ENCODE measurements at places on chromosomes 1 and 21.

DNA sequence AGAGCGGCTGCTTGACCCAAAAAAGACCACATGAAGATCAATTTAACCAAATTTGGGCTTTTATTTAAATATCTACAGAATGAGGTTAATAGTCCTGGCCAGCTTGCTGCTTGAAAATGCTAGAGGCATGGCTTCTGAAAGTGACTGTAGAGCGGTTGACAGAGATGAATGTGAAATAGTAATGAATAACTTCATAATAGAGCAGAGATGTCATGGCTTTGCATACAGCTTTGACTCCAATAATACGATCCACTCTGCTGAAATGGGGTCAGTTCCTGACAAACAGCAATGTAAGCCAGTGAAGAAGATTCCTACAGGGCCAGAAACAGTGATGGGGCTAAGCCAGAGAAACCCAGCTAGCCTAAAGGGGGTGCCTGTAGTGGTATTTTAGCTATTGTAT is 183.8 kb downstream of the PBX1 start:
- DNase-seq: no peak
- no peaks in the 10 kb centered on the region for H3K27me3 ChIP-seq
- H3K27ac ChIP-seq: no peak overlapping the region
- no peak overlapping the region for H3K4me3 ChIP-seq

DNA sequence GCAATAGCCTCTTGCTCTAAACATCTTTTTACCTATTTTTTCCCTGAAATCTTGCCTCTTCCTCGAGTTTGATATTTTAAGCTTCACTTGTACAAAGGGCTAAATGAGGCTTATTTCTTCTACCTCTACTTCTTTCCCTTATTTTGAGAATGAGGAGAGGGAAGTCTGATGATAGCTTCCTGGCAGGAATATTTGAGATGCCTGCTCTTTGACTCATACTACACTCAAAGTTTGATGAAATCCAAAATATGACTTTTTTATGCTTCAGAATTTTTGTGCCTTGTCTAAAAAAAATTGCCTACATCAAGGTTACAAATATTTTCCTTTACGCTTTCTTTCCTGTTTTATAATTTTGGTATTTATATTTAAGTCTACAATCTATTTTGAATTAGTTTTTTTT is 624.4 kb upstream of the PLXNA2 start:
- DNase-seq: no peak
- no peak overlapping the region for H3K27ac ChIP-seq
- no peaks in the 10 kb centered on the region for H3K36me3 ChIP-seq
- H3K4me1 ChIP-seq: no peaks in the 10 kb centered on the region
- H3K4me3 ChIP-seq: no peak overlapping the region

- H3K27me3 ChIP-seq: peaks cover 52% of the 10 kb centered on the region
- H3K4me1 ChIP-seq: peaks cover 14% of the 10 kb centered on the region
- no peaks in the 10 kb centered on the region for H3K36me3 ChIP-seq
- H3K27ac ChIP-seq: no peak overlapping the region
- DNase-seq: no peak
Observed at GRCh38 chr1:12163210-12163609, 3.6 kb upstream of the TNFRSF1B start.

DNA sequence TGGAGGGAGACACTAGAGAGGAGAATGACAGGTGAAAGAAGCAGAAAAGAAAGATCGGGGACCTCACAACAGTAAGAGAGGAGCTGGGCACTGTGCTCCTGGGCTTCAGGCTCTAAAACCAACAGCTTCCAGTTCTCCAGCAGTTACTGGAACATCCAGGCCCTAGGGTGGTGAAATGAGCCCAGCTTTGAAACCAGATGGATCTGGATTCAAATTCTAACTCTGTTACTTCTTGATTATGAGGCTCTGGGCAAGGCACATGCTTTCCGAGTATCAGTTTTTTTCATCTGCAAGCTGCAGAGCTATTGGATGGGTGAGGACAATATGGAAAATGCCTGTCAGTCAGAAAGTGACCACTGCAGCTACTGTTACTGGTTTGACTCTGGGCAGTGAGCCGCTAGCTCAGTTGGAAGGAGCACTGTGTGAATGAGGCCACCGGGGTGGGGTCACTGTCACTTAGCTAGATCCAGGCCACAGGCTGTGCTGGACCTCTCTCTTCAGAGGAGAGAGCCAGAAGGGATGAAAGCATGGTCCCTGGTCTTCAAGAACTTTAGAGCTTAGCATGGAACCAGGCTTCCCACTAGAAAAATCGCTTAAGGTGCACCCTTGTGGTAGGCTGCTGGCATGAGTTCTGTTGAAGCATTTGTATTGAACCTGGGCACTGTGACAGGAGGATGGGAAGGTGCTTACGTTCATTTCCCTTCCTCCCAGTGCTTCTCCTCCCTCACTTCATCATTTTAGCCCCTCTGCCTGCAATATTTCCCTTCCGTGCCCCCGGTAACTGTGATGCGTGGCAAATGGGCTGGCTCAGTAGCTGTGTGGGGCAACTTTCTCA is 12.2 kb downstream of the PLEKHO1 start:
- no peak for DNase-seq
- H3K27me3 ChIP-seq: no peaks in the 10 kb centered on the region
- H3K36me3 ChIP-seq: peaks cover 26% of the 10 kb centered on the region
- H3K27ac ChIP-seq: peak overlapping the region; percentile 96
- peaks cover 26% of the 10 kb centered on the region for H3K4me1 ChIP-seq

- peaks cover 2% of the 10 kb centered on the region for H3K4me1 ChIP-seq
- peaks cover under 1% of the 10 kb centered on the region for H3K36me3 ChIP-seq
- H3K27me3 ChIP-seq: no peaks in the 10 kb centered on the region
- H3K4me3 ChIP-seq: no peak overlapping the region
Observed at GRCh38 chr1:225973158-225973557, 26.0 kb downstream of the SDE2 start.

DNA sequence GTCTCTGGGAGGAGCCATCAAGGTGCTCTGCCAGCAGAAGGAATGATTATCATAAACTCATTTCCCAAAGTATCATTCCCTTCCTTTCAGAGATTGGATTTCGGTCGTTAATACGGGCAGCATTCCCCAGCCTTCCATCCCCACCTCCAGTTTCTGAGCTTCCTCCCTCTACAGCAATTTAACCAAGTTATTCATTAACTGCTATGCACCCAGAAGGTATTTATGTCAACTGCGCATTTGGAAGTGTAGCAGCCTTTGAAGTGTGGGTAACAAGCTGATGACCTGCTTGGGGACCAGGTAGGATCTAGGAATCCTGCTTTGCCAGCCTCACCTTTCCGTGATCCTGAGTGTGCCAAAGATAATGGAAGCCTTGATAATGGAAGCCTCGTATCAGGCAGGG is 172.4 kb upstream of the IGSF21 start:
- H3K4me1 ChIP-seq: no peaks in the 10 kb centered on the region
- no peaks in the 10 kb centered on the region for H3K27me3 ChIP-seq
- no peak for DNase-seq
- H3K36me3 ChIP-seq: no peaks in the 10 kb centered on the region

- H3K36me3 ChIP-seq: no peaks in the 10 kb centered on the region
- no peak overlapping the region for H3K4me3 ChIP-seq
- DNase-seq: no peak
- no peaks in the 10 kb centered on the region for H3K4me1 ChIP-seq
- H3K27ac ChIP-seq: no peak overlapping the region
Observed at GRCh38 chr1:180175291-180175690, 20.6 kb downstream of the QSOX1 start.

DNA sequence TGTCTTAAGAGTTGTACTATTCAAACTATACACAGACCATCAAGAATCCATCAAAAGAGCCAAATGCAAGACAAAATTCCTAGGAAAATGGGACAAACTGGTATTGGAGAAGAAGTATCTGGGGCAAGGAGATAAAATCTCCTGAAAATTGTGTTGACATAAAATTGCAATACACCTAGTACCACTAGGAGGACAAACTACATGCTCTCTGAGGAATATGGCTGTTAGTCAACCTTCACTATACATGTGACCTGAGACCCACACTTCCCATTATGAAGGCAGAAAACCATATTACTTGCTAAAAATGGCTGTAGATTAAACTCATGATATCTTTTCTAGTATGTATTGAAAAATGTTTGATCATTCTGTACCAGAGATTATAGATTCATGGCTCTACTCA is 30.0 kb downstream of the IRF2BP2 start:
- DNase-seq: no peak
- H3K36me3 ChIP-seq: no peaks in the 10 kb centered on the region
- peaks cover 1% of the 10 kb centered on the region for H3K4me1 ChIP-seq

DNA sequence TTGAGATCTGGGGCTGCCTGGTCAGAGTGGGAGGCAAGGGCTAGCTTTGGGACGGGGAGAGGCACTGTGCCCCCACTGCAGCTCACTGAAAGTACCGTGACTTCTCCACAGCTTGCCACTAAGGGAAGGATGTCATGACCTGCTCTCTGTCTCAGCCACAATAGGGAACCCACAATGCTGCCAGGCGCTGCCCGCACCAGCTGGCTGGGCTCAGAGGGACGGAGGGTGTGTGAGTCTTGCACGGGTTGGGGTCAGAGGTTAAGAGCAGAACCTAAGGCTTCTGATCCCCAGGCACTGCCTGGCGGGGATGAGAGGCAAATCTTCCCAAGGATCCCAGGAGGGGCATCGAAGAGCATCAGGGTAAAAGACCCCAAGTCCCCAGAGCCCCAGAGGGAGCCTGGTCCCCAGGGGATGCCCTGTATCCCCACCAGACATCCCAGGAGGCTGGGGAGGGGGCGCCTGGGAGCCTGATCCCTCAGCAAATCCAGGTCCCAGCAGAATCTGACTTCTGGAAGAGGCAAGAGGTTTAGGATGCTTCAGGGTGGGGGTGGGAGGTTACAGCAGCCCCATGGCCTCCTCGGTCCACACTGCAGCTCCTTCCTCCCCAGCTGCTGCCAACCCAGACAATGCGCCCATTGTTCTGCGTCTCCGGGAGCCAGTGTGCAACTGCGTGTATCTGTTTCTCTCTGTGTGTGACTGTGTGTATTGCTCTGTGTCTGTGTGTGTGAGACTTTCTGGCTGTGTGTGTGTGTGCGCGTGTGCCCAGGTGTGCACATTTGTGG is 2.0 kb upstream of the MARCKSL1 start:
- no peak for DNase-seq
- H3K4me3 ChIP-seq: no peak overlapping the region
- peaks cover 29% of the 10 kb centered on the region for H3K4me1 ChIP-seq
- peak overlapping the region; percentile 35 for H3K27ac ChIP-seq
- peaks cover 21% of the 10 kb centered on the region for H3K36me3 ChIP-seq

GRCh38 chr1:3858231-3858981 is 1.1 kb downstream of the DFFB start:
- H3K4me3 ChIP-seq: peak overlapping the region; percentile 71
- H3K27me3 ChIP-seq: peaks cover 5% of the 10 kb centered on the region
- H3K36me3 ChIP-seq: no peaks in the 10 kb centered on the region

GRCh38 chr1:52658795-52659194 is 25.8 kb downstream of the SHISAL2A start:
- no peak overlapping the region for H3K4me3 ChIP-seq
- peaks cover 13% of the 10 kb centered on the region for H3K4me1 ChIP-seq
- DNase-seq: no peak
- no peaks in the 10 kb centered on the region for H3K27me3 ChIP-seq

DNA sequence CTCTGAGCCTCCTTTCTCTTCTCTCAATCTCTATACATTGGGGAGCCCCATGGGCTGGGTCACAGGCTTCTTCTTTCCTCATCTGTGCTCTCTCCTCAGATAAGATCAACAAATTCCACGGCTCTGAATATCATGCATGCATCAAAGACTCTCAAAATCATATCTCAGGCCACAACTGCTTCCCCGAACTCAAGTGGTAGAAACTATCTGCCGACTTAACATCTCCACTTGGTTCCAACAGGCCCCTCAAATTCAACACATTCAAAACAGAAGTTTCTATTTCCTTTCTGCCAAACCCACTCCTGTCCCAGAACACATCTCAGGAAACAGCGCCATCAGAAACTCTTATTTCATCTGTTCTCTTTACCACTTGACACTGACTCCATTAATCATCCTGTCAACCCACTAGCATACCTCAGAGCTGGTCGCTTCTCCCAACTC is 16.7 kb downstream of the DDX59 start:
- no peak for DNase-seq
- no peak overlapping the region for H3K4me3 ChIP-seq

- H3K4me1 ChIP-seq: peaks cover 13% of the 10 kb centered on the region
- peak overlapping the region; percentile 95 for H3K4me3 ChIP-seq
- H3K27me3 ChIP-seq: no peaks in the 10 kb centered on the region
- no peak for DNase-seq
- no peak overlapping the region for H3K27ac ChIP-seq
- H3K36me3 ChIP-seq: peaks cover 14% of the 10 kb centered on the region
Observed at GRCh38 chr1:1373815-1374588, 1.0 kb downstream of the AURKAIP1 start.

- peak; percentile 5 for DNase-seq
- H3K27me3 ChIP-seq: no peaks in the 10 kb centered on the region
- H3K36me3 ChIP-seq: no peaks in the 10 kb centered on the region
- H3K4me3 ChIP-seq: no peak overlapping the region
- peaks cover 3% of the 10 kb centered on the region for H3K4me1 ChIP-seq
- peak overlapping the region; percentile 17 for H3K27ac ChIP-seq
Observed at GRCh38 chr21:29237110-29238052, 61.3 kb upstream of the BACH1 start.

- no peak overlapping the region for H3K27ac ChIP-seq
- no peak overlapping the region for H3K4me3 ChIP-seq
- H3K27me3 ChIP-seq: peaks cover 95% of the 10 kb centered on the region
- peaks cover 4% of the 10 kb centered on the region for H3K4me1 ChIP-seq
- DNase-seq: no peak
Observed at GRCh38 chr1:54980046-54980527, 341 bp upstream of the TMEM61 start.

- H3K36me3 ChIP-seq: no peaks in the 10 kb centered on the region
- no peaks in the 10 kb centered on the region for H3K27me3 ChIP-seq
- no peak overlapping the region for H3K27ac ChIP-seq
- H3K4me1 ChIP-seq: peaks cover 20% of the 10 kb centered on the region
- H3K4me3 ChIP-seq: no peak overlapping the region
Observed at GRCh38 chr1:42971841-42972291, 13.2 kb upstream of the SLC2A1 start.

- H3K27ac ChIP-seq: no peak overlapping the region
- no peaks in the 10 kb centered on the region for H3K27me3 ChIP-seq
- no peak overlapping the region for H3K4me3 ChIP-seq
Observed at GRCh38 chr1:212428496-212428895, 4.2 kb upstream of the NENF start.

DNA sequence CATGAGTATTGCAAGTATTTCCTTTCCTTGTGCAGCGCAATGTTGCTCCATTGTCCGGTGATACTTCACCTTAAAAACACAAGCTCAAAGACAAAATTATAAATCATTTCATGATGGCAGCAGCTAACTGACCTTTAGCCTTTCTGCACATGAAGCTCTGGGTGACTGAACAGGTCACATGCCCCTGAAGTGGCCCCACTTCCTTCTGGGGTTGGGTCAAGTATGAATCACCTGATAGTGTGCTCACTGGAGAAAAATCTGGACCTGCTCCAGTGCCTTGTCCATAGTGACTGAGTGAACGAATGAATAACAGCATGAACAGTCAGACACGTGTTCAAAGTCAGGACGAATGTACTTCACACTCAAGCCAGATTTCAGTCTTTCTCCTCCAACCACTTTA is 658.9 kb downstream of the NPHP4 start:
- no peak overlapping the region for H3K4me3 ChIP-seq
- H3K27ac ChIP-seq: no peak overlapping the region
- no peaks in the 10 kb centered on the region for H3K36me3 ChIP-seq
- no peaks in the 10 kb centered on the region for H3K27me3 ChIP-seq
- no peak for DNase-seq

- no peaks in the 10 kb centered on the region for H3K36me3 ChIP-seq
- DNase-seq: no peak
- no peak overlapping the region for H3K4me3 ChIP-seq
Observed at GRCh38 chr1:64515427-64515826, 45.5 kb downstream of the CACHD1 start.

Data from neuronal stem cell (in vitro differentiated cells).